ENCODE measurements at places on chromosomes 11 and 22.
A peak's percentile ranks its signal among the peaks of the same experiment; 100 is the strongest.

- DNase-seq: no peak
These were observed 2.4 kb downstream of the TPBGL start for GRCh38 chr11:75242722-75243600.

- no peak for DNase-seq
These were observed 607 bp upstream of the ZNF70 start for GRCh38 chr22:23751441-23751996.

DNA sequence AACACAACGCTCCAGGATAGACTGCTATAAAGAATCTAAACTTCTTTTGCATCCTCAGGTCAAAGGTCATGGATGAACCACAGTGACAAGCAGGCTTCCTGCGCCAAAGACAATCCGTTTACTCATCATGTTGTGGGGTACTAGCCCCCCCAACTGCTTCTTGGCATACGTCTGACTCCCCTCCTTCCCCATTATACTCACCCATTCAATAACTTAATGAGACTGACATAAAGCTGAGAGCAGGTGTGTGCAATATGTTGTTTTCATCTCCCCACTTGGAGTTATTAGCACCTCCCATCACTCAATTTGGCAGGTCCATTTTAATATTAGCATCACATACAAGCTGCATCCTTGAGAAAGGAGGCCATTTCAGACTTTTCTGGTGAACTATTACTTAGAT, 157.1 kb downstream of the CADM1 start:
- no peak for DNase-seq

GRCh38 chr22:47884775-47885174, 1122.3 kb downstream of the TBC1D22A start:
- no peak for DNase-seq

DNA sequence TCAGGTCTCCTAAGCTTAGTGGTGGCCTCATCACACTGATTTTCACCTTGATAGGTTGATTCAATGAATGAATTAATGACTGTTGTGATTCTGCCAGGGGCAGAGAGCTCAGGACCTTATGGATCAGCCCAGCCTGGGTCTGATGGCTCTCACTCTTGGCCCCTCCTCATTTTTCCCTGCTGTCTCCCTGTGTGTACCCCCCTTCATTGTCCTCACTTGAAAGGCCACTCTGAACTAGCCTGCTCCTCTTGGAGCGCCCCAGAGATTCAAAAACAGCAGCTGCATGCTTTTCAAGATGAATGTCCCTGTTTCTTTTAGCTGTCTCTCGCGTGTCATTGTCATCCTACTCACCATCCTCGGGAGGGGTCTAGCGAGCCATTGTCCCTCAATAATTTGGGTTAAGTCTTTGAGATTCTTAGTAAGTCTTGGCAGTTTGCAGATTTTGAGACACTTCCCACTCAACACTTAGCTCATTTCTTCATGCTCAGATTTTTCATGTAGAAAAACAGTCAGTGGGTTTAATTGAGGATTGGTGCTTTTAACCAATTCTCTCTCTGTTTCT, 42.5 kb upstream of the MICAL2 start:
- DNase-seq: no peak

DNA sequence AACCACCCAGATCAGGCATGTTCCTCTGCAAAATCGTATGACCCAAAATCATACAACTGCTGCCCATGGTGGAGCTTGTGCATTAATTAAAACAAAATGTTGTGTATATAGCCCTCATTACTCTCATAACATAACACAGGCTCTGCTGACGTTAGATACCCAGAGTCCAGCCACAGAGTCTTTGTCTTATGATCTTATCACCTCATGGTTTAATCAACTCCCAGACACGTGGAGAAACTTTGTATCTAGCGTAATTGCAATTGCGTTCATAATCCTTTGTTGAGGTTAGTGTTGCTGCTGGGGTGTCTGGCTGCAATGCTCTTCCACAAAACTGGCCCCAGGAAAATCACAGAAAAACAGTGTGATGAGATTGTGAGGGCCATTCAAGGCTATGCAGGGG, 5.0 kb upstream of the APOL1 start:
- DNase-seq: no peak

DNA sequence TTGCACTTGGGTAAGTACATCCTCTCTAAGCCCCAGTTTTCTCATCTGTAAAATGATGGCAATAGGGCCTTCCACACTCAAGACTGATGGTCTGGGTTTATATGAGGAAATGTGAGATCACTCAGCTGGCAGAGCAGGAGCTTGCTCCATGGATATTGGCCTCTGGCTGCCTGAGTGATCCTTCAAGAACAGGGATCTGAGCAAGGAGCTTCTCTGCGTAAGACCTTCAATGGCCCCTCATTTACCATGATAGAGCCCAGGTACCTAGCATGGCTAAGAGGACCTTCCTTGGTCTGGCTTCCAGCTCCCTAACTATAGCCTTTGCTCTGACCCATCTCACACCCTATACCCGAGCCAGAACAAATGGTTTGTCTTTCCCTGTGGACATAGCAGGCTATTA, 5.5 kb downstream of the ROBO4 start:
- no peak for DNase-seq

GRCh38 chr22:46178755-46179505, 28.6 kb downstream of the PPARA start:
- no peak for DNase-seq

GRCh38 chr11:127898422-127899365, 688.7 kb downstream of the ETS1 start:
- no peak for DNase-seq

- no peak for DNase-seq
These were observed 24.6 kb upstream of the TESMIN start for GRCh38 chr11:68775951-68776388.

DNA sequence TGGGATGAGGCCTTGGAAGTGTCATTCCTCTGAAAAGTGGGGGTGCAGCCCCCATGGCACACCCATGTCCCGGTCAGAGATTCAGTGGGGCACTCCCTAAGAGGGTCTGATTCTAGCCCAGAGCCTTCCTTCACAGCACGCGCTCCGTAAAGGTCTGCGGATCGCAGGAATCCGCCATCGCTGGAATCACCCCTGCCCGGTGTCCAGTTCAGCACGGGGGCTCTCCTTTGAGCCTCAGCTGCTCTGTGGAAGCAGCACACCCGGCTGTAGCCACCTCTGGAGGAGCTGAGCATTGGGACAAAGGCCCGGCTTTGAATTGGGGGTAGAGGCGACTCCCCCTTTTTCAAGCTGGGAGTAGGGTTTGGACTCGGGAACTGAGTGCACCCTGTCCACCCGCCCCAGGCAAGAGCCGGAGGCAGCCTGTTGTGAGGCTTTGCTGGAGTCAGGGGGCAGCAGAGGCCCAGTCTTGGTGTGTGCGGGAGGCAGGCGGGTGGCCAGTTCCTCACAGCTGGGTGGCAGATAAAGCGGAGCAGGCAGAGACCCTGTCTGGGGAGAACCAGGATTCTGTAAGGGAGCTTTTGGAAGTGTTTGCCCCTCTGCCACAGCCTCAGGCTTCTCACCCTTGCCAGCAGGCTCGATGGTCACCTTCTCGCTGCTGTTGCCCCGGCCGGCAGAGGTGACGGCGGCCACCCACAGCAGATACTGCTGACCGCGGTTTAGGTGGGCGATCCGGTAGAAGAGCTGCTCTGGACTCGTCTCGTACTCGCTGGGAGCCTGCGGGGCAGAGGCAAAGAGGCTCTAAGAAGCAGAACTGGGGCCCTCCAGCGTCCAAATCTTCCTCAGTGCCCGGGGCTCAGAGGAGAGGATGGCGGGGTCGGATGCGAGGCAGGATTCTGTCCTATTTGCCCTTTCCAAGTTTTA, 115.9 kb downstream of the CEP164 start:
- no peak for DNase-seq

GRCh38 chr11:10289765-10290380, 4.1 kb downstream of the SBF2 start:
- no peak for DNase-seq

DNA sequence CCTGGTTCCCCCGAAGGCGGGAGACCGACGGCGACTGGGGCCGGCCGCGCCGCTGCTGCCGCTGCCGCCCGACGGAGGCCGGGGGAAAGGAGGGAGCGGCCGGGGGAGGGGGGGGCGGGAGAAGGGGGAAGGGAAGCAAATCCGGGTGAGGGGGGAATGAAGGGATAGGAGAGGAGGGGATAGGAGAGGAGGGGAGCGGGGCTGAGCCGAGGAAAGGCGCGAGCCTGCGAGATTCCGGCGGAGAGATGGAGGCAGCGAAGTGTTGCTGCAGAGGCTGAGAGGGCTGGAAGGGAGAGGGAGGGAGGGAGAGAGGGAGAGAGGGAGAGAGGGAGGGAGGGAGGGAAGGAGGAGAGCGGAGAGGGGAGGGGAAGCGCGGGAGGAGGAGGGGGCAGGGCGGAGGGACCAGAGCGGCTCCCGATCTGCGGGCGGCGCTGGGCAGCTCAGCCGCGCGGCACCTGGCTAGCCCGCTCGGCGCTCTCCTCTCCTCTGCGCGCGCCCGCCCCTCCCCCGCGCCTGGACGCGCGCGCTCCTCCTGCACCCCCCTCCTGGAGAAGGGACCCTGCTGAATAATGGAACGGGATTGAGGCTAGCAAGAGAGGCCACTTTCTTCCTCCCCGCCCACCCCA, 52.3 kb downstream of the SLC22A12 start:
- DNase-seq: peak; percentile 33

GRCh38 chr11:119089319-119089718, 4.6 kb downstream of the HMBS start:
- DNase-seq: no peak

GRCh38 chr11:62020661-62021060, 53.2 kb upstream of the FTH1 start:
- DNase-seq: no peak

DNA sequence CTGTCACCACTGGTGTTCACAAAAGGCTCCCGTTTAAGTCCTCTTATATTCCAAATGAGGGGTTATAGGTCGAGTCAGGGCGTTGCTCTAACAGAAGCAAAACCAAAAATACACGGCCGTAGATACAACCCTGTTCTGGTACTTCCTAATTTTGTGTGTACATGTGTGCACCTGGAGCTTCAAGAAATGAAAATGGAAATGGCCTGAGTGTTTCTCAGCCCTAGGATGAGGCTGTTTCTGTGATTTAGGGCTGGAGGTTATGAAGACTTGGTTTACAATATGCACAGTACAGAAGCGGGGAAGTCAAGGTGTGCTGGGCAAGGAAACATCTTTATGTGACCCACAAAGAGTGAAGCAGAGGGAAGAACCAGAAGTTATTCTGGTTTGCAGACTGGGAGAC, 110.4 kb upstream of the OR4B1 start:
- DNase-seq: no peak

- no peak for DNase-seq
These were observed 29.7 kb upstream of the ABCC8 start for GRCh38 chr11:17506314-17506713.

DNA sequence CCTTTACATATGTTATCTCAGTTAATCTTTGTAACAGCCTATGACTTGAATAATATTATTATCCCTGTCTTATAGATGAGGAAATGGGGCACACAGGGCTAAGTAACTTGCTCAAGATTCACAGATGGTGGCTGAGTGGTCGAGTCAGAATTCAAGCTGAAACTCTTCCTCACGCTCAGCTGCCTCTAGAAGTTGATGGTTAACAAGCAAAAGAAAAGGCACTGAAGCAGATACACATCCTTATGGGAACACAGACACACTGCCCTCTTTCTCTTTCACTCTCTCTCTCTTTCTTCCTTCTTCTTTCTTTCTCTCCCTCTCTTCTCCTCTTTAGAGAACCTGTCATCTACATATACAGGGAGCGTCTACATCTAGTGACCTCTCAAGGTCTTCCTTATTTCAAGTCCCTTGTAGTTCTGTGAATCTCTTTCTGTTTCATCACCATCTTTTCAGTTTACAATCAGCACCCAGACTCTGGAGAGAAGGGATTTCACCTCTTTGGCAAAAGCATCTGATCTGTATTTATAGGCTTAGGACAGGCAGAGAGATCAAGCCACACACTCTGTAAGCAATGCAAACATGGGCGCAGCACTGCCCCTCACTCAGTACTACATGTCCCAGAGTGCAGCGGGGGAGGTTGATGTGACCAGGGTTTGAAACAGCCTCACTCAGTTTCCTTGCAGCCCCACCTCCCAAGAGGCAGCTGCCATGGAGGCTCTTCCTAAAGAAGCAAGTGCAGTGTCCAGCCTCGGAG, 75.7 kb downstream of the GRAMD1B start:
- DNase-seq: peak; percentile 24

GRCh38 chr11:35031867-35032266, 107.1 kb upstream of the CD44 start:
- DNase-seq: no peak

DNA sequence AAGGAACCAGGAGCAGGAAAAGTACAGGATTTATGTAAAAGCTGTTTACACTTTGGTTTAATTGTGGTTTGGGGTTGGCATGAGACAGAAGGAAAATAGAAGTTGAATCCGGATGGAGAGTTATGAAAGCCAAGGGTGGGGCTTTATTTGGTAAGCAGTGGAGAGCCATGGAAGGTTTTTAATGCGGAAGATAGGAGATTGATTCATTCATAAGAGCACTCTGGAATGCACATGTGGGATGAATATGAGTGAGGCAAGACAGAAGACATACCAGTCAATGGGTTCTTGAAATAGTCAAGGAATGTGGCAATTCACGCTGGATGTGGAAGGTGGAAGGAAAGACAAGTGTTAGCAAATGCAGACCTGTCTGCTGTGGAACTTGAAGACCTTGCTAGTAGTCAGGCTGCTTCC, 9.3 kb upstream of the GLB1L3 start:
- no peak for DNase-seq

- DNase-seq: no peak
These were observed 9.6 kb upstream of the SLC35C1 start for GRCh38 chr11:45795379-45795778.

DNA sequence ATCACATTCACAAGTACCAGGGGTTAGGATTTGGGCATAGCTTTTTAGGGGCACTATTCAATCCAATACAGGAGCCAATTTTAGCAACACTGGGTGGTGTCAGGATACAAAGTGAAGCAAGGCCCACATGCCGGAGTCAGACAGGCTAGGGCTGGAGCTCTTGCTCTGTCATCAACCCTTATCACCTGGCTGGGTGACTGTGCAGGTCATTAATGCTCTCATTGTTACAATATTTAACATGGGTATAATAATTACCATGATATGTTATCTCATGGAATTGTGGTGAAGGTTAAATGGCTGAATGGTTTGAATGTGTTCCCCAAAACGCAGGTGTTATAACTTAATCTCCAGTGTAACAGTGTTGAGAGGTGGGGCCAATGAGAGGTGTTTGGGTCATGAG, 143.3 kb upstream of the THY1 start:
- DNase-seq: no peak

- DNase-seq: no peak
These were observed 93.2 kb upstream of the FAT3 start for GRCh38 chr11:92131289-92131865.

DNA sequence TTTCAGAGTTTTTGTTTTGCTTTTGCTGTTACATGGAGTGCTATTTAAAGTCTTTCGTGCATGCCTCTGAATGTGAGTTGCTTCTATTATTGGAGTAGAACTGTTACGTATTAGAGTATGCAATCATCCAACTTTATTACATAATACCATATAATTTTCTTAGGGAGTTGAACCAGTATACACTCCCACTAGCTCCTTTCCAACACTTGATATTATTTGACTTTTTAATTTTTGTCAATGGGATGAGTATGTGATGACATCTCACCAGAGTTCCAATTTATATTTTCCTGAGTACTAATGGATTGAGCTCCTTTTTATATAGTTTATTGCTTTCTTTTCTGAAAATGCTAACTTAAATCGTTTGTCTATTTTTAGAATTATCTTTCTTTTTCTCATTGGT, 90.9 kb downstream of the GRAMD1B start:
- DNase-seq: no peak

- DNase-seq: no peak
These were observed 61.1 kb downstream of the NFAM1 start for GRCh38 chr22:42371099-42371498.

Measured in NCI-H446 (cell line).